Stimulated activated CD4-positive, alpha-beta T cell treated with anti-CD3 and anti-CD28 coated beads, TNF-alpha, amount 100 ng/mL, for 1 hour (primary cell): ENCODE measurements at places on chromosomes 6 and 20.

DNA sequence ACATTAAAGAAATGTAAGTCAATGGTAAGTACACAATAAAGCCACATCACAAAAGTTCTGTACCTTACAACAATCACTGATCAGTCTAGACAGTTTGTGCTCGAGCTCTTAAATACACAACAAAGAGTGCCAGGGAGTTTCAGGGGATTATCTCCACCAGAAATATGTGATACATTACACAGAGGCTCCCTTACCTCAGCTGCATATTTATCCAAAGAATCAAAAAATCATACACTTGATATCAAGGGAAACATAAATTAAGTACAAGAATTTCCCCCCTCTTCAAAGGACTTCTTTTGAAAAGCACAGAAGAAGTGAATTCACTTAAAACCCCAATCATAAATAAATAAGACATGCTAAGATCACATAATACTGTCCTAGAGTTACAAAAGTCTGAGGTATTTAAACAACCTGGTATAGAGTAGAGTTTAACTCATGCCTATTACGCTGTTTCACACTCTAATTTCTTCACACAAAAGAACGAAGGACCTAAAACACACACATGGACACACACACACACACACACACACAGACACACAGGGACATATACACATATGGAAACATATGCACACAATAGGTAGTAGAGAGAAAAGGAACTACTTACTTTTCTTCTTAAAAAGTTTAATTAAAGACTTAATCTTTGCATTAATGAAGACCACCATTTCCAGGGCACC, 528 bp downstream of the NHSL1 start:
- DNase-seq = no peak

DNA sequence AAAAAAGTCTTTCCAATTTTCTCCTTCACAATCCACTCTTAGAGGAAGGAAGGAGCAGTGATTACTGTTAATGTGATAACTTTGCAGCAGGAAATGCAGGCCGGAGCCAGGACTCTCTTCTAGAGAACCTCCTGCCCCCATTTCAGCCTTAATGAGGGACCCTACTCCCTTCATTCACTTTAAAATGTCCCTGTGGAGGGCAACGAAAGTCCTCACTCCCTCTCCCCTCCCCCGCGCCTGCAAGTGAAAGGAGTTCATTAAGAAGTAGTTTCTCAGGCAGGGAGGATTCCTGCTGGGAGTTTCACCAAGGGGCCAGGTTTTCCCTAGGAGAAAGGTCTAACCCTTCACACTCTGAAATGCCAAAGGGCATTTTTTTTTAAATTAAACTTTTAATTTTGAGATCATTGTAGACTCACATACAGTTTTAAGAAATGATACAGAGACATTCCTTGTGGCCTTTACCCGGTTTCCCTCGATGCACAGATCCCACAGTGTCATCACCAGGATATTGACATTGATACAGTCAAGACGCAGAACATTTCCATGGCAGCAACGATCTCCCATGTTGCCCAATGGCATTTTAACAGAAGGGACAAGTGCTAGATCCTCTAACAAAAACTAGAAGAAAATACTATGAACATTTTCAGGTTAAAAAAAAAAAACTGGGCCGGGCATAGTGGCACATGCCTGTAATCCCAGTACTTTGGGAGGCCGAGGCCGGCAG, 6.8 kb upstream of the COMMD7 start:
- no peak for DNase-seq

GRCh38 chr20:40009542-40009941, 679.5 kb downstream of the MAFB start:
- DNase-seq = no peak

- DNase-seq = no peak
Observed at GRCh38 chr6:147170269-147170668, 33.9 kb upstream of the STXBP5 start.

DNA sequence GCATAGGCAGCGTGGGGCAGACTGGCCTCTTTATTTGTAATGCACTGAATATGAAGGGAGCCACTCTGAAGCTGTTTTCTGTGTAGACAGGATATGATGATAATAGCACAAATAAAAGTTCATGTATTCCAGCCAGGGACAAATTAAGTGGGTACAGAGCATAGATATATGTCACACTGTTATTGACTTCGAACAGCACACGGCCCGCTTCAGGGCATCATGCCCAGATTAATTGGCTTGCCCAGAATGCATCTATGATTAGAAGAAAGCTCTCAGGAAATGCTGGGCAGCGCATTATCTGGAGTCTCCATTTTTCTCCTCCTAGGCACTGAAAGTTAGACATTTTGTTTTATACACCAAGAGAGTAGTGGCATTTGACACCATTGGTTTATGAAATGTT, 26.3 kb upstream of the SASH1 start:
- no peak for DNase-seq

GRCh38 chr6:107653861-107654394, 164.0 kb downstream of the SOBP start:
- DNase-seq = no peak
